ENCODE measurements at places on chromosomes 12 and 14.

DNA sequence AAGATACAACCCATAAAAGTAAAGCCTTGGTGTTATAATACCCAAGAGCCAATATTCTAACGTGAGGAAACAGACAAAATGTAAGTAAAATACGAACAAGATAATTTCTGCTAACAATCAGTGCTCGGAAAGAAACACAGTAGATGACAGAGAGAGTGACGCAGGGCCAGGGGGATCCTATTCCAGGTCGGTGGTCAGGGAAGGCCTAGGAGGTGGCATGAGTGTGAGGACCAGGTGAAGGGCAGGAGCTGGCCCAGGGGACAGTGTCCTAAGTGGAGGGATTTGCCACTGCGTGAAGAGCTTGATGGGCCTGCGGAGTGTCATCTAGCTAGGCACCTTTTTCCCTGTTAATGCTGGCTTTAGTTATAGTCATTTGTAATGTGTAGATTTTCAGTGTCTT is 35.3 kb downstream of the ETV6 start:
- DNase-seq: no peak

DNA sequence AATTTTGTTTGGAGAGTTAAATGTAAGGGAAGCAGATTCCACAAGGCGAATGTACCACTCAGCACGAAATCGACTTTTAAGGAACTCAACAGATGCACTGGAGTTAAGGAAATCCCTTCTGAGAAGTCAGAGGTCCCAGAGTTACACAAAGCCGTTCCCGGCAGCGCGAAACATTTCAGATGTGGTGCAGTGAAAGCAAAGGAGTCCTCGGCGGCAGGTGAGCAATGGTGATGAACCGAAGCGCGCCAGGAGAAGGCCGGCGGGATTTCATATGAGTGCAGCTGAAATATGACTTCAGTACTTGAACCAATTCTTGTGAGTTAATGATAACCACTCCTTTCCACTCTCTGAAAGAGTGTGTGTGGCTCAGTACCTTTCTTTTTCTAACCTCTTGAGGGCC is 183.2 kb downstream of the GRIP1 start:
- no peak for DNase-seq

- DNase-seq: no peak
These were observed 196.2 kb upstream of the ALG10 start for GRCh38 chr12:33825986-33826602.

DNA sequence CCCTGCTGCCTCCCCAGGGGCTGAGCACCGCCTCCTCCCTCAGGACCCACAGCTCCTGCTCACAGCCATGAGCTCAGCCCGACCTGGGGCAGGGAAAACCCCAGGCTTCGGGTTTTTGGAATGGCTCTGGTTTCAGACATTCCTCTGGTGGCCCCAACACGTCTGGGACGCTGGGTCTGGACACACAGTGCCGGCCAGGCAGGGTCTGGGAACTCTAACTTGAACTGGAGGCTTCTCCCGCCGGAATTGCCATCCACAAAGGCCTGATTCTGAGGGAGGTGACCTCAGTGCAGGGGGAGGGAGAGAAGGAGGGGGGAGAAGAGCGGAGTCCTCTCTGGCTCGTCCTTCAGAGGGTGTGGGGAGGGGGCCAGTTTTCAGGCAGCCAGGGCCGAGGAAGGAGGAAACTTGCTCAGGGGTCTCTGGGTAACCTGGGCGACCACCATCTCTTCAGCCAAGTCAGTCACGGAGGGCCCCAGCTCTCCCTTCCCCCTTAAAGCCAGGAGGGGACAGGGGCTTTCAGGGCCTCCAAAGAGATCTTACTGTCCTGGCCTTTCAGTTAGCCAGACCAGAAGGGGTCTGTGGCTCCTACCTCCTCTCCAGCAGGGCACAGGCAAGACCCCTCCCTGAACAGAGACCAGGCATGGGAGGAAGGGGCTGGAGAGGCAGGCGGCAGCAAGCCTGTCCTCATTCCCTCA is 19.4 kb downstream of the NCKAP5L start:
- no peak for DNase-seq

GRCh38 chr12:64814432-64814831 is 10.0 kb upstream of the TBC1D30 start:
- DNase-seq: no peak

- no peak for DNase-seq
These were observed 2.2 kb upstream of the PPTC7 start for GRCh38 chr12:110585231-110585799.

DNA sequence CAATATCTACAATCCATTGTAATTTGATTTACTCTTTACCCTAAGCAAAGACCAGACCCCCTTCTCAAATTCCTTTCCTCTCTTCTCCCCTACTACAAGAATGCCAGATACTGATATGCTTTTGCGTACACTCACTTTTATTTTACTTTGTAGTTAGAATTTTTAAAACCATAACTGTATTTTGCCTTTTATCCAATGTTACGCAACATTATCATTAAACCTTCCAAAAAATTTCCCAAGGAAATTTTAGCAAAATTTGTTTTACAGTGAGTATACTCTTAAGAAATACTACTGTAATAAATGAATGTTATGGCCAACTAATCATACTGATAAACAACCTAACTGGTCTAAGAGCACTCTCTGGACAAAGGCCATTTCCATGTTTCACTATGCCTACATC is 22.3 kb downstream of the ATP2B1 start:
- no peak for DNase-seq

DNA sequence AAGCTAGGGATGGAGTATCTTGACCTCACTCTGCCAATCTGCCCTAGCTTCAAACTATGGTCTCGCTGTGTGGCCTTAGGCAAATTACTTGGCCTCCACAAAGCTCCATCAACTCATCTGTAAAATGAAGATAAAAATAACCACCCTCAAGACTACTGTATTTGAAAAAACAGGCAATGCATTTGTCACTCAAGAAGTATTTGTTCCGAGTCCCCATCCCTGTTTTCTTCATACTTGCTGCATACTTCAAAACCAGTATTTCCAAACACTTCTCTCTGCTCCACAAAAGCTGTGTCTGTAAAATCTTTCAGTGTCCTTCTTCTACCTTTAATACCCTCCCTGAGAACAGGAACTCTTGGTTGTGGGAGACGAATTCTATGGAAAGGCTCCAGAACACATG is 47.9 kb downstream of the GTF2A1 start:
- DNase-seq: no peak

- no peak for DNase-seq
These were observed 16.4 kb downstream of the LRCOL1 start for GRCh38 chr12:132593938-132594358.

DNA sequence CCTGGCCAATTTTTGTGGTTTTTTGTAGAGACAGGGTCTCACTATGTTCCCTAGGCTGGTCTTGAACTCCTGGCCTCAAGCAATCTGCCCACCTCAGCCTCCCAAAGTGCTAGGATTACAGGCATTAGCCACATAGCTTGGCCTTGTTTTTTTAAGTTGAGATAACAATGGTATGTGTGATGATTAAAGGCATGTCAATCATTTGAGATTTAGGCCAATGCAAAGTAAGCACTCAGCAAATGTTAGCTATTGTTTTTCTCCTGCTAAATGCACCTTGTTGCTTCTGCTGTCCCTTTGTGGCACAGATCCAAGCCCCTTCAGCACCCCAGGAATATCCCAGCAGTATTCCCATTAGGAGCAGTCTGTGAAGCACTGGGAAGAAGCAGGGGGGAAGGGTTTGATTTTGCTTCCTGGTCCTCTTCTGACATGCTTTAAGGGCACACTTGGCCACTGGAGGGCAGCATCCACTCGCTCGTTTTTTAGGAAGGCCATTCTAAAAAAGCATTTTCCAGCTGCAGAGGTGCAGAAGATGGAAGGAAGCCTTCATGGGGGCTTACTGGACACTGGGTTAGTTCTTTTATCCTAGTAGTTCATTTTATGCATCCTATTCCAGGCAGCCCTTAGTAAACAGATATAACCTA is 70.2 kb upstream of the ZFP36L1 start:
- DNase-seq: peak; percentile 28

GRCh38 chr12:98678946-98679610 is 34.0 kb downstream of the APAF1 start:
- DNase-seq: no peak

GRCh38 chr12:108241986-108242703 is 97.0 kb downstream of the CMKLR1 start:
- no peak for DNase-seq

- DNase-seq: no peak
These were observed 847 bp upstream of the WNT10B start for GRCh38 chr12:48972213-48972951.

GRCh38 chr12:48015954-48016353 is 11.7 kb upstream of the COL2A1 start:
- DNase-seq: no peak

- DNase-seq: no peak
These were observed 51.1 kb upstream of the EIF5 start for GRCh38 chr14:103282932-103283331.

GRCh38 chr12:54068418-54069070 is 14.9 kb downstream of the HOXC4 start:
- DNase-seq: no peak

DNA sequence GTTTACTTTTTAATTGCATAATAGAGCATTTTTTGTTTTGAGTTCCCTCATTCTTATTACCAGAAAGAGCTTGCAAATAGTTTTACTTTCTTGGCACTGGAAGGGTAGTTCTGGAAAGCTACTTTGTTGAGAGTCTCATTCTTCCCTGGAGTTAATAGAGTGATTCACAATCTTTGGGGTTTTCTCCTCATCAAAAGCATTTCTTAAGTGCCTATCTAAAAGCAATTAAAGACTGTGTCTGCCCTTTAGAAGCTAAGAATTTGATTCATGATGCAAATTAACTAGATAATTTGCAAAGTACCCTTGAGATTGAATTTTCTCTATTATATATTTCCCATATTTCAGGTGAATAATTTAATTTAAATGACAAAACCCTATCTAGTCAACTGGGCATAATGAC is 8.1 kb upstream of the BMAL2 start:
- DNase-seq: no peak

DNA sequence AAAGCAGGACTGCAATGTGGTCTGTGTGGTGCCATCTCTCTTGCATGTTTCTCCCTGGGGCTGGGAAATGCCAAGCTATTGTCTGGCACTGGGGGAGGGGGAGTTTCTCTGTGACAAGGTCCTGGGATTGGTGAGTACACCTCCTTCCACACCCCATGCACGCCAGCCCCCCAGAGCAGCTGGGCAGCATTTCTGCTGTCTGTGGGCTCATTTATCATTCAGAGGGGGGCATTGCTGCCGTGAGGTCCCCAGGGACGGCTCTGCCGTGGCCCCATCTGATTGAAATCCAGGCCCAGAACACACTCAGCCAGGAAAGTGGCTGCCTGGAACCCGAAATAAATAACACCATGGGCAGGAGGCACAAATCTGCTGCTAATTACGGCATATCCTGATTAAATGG is 12.6 kb upstream of the FAM222A start:
- no peak for DNase-seq

- no peak for DNase-seq
These were observed 70.3 kb downstream of the RIMBP2 start for GRCh38 chr12:130645751-130646150.

DNA sequence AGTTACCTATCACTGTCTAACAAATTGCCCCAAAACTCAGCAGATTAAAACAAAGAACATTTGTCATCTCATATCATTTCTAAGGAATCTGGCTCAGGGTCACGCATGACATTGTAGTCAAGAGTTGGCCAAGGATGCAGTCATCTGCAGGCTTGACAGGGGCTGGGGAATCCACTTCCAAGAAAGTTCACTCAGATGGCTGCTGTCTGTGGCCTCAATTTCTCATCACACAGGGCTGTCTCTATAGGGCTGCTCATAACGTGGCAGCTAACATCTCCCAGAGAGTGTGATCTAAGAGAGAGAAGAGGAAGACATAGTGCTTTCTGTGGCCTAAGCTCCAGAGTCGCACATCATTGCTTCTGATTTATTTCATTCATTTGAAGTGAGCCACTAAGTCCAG is 17.0 kb upstream of the IL22 start:
- no peak for DNase-seq

- DNase-seq: no peak
These were observed 116.6 kb downstream of the SLC25A47 start for GRCh38 chr14:100439781-100440180.

DNA sequence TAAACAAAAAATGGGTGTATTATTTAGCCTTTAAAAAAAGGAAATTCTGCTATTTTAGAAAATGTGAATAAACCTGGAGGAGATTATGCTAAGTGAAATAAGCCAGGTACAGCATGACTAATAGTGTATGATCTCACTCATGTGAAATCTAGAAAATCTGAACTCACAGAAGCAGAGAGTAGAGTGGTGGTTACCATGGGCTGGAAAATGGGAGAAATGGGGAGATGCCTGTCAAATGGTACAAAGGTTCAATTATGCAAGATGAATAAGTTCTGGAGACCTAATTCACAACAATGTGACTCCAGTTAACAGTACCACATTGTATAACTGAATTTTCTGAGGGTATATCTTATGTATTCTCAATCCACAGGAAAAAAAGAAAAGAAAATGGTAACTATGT is 17.4 kb upstream of the LEMD3 start:
- no peak for DNase-seq

DNA sequence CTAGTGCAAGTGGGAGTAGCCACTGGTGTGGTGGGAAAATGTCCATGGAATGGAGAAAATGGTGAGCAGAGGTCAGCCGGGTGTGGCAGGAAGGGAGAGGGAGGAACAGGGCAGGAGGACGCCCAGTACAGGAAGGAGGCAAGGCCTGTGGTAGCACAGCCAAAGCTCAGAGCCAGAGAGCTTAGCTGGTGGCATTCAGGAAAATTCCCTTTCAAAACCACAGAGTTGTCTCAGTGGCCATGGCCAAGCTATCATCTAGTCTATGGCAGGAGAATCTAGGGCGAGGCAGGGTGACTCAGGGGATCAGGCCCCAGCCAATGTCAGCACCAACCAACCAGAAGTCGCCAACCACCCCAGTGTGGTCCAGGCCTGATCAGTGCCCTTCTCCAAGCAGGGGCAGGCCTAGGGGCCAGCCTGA is 67.7 kb upstream of the DDX11 start:
- no peak for DNase-seq

- no peak for DNase-seq
These were observed 220.2 kb downstream of the ANO6 start for GRCh38 chr12:45435945-45436710.

DNA sequence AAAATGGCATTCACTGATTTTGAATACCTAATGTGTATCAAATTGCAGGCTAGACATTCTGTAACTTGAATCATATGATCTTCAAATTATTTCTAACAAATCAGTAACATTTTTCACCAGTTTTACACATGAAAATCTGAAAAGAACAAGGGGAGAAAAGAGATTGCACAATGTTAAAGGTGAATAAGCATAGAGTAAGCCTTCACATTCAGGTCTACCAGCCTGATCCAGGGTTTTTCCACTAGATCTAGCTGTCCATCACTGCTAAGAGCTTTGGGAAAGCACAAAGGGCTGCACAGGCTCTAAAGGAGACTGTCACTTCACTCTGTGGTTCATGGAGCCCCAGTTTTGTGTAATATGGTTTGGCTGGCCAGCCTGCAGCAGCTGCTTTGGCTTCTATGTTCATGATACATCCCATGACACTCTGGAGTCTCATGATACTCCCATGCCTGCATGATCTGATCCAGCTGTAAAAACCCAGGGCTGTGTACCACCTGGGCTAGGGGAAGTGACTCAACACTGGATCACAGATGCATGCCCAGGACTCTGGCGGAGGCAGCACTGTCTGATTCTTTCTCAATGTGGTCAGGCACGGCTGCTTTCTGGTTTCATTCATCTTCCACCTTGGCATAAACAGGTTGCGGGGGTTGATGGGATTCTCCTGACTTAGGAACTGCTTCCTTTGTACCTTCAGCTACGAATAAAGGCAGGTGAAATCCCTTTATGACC is 859.7 kb downstream of the GALC start:
- no peak for DNase-seq

GRCh38 chr14:58944343-58944967 is 244.0 kb upstream of the DAAM1 start:
- DNase-seq: no peak

GRCh38 chr14:90405101-90405500 is 8.3 kb downstream of the CALM1 start:
- no peak for DNase-seq

Data from stimulated activated CD4-positive, alpha-beta T cell treated with anti-CD3 and anti-CD28 coated beads, Interleukin-1b, Interleukin-23, amount 100 ng/mL, for 24 hours (primary cell).